Thoracic aorta (tissue), 2 donors: ENCODE measurements at places on chromosomes 5 and 9. TPM values are rescaled to one million over a fixed set of nuclear protein-coding genes. Genes with fewer than 3 reads are reported as not detected.

GRCh38 chr9:7910426-7911020 is 110.9 kb upstream of the DMAC1 start:
- no peak for DNase-seq

Gene SCGB3A2
- not detected for total RNA-seq

Gene SPINK7
- total RNA-seq, result not detected

DNA sequence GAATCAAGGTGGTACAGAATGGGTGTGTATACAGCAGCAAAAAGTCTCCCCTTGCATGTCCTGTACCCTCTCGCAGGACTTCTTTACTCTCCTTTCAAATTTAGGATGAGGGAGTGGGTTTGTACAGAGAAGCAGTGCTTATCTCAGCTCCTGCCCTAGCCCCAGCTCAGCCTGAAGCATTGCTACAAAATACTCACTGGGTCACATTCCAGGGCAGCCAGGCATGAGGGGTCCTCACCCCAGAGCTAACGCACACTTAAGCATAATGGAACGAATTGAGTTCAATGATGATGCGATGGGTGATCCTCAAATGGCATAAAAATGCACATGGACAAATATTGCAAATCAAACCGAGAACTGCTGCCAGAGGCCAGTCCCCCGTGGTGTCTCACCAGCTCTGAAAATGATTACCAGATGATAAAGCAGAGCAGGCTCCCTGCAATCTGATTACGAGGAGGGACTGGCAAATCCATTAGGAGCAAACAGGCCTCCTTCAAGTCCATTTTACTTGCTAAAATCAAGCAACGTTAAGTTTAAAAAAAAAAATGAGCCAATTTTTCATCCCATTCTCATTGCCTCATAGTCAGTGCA is 231.6 kb upstream of the TAS2R1 start:
- DNase-seq, result no peak

DNA sequence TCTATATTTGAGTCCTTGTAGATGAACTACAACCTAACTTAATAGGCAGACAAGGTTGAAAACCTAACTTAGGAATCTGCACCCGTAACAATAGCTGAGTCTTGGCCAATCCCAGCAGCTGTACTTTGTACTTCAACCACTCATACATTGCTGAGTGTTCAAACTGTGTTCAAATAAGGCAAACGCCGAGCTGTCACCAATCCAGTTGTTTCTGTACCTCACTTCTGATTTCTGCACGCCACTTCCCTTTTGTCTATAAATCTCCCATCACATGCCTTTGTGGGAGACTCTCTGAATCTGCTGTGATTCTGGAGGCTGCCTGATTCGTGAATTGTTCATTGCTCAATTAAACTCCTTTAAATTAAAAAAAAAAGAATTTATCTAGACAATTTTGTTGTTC is 167.8 kb upstream of the TUT7 start:
- DNase-seq, result no peak

DNA sequence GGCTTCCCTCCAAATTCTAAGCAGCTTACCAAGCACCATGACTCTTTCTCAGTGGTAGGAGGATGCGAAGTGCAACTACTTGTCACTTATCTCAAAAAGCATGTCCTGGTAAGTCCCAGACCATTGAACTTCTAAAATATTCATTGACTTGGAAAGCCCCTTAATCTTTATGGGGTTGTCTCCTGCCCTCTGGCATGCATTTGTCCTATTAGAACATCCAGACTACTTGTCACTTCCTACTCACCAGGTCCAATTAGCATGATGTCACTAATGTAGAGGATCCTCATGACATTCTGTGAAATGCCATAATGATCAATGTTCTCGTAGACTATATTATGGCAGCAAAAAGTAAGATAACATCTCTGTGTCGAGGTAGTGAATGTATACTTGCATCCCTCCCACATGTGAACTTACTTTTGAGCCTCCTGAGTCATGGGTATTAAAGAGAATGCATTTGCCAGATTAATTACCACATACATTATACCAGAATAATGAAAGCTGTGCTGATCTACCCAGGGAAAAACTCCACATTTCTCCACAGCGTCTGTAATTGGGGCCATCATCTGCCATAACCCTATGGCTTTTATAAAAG is 63.5 kb upstream of the RAD23B start:
- DNase-seq, result no peak

DNA sequence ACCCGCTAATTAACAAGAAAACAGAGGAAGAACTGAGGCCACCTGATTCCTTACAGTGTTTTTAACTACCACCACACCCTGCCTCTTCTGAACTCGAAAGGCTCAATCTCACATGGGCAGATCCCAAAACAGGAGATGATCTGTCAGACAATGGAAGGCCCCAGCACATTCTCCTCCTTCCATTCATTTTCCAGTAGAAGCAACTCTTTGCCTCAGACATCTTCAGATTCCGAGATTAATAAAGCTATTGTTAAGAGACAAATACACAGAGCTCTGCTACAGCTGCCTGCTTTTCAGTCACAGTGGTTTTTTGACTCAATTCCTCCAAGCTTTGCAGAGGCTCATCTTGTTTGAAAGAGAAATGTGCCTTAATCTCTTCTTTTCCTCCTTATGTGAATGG is 127.2 kb upstream of the ADAMTSL1 start:
- no peak for DNase-seq

Gene CHSY3
- 24.3 TPM for total RNA-seq

Gene FRMPD1
- 0.27 TPM for total RNA-seq

Gene GRXCR2
- total RNA-seq, result not detected

DNA sequence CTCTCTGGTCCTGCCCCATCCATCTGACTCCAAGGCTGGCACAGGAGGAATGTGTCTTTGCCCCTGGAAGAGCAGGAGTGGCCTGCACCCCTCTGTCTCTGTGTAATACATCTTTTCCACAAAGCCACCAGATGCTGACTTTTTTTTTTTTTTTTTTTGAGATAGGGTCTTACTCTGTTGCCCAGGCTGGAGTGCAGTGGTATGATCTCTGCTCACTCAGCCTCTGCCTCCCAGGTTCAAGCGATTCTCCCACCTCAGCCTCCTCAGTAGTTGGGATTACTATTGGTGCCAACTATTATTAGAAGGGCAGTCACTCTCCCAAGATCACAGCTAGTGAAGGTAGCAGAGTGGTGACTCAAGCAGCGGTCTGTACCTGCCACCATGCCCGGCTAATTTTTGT is 19.6 kb downstream of the SPRY4 start:
- DNase-seq, result no peak

DNA sequence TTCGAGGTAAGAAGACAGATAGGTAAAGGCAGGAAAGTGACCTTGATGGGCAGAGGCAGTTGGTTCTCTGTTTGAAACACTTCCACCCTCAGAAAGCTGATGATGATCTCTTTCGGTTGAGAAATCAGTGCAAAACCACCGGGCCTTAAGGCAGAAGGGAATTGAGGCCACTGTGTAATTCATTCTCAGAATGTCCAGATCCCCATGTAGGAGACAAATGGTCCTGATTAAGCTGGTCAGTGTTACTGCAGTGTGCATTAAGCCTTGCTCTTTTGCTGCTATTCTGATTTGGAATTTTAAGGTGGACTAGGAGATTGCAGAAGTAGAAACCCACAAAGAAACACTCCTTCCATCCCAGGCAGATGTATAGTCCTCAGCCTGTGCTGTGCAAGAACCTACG is 255.2 kb downstream of the ARHGAP26 start:
- DNase-seq, result no peak

DNA sequence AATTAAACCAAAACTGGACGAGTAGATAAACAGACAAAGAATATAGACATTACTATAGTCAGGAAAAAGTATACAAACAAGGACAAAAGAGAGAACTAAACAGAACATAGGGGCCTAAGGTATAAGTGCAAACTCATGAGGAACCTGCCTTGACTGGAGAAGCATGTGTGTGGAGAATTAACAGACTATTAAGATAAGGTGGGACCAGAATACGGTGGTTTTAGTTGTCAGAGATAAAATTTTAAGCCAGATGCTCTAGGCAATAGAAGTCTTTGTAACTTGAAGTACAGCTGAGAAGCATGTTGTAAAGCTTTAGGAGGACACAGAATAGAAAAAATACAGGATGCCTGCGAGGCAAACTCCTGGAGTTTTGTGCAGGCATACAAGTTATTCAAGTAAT is 707.1 kb downstream of the PTPRD start:
- no peak for DNase-seq

DNA sequence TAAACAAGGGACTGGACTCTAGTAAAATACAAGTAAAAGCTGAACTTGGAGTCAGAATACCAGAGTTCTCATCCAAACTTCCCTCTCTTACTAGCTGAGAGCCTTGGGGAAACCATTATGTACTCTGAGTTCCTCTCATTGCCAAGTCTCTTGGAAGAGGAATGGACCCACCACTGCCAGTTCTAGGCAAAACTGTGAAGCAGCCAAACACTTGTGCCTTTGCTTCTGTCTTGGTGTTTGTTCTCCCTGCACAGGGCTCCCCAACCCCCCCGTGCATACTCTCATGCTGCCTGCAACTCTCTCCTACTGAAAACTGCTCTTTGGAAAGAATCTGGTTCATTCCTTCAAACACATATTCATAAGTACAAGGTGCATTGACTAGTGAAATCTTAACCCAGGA is 102.6 kb downstream of the PDZD2 start:
- no peak for DNase-seq
